CD4-positive, alpha-beta memory T cell (primary cell): ENCODE measurements at places on chromosomes 5 and 9. TPM values are rescaled to one million over a fixed set of nuclear protein-coding genes. Genes with fewer than 3 reads are reported as not detected.

Gene RANBP3L
- not detected for polyA plus RNA-seq

- DNase-seq = peak; percentile 62
These were observed 1.6 kb downstream of the ANXA2R start for GRCh38 chr5:43038496-43038989.

- no peak for DNase-seq
These were observed 25.6 kb upstream of the ANGPTL2 start for GRCh38 chr9:127148014-127148413.

DNA sequence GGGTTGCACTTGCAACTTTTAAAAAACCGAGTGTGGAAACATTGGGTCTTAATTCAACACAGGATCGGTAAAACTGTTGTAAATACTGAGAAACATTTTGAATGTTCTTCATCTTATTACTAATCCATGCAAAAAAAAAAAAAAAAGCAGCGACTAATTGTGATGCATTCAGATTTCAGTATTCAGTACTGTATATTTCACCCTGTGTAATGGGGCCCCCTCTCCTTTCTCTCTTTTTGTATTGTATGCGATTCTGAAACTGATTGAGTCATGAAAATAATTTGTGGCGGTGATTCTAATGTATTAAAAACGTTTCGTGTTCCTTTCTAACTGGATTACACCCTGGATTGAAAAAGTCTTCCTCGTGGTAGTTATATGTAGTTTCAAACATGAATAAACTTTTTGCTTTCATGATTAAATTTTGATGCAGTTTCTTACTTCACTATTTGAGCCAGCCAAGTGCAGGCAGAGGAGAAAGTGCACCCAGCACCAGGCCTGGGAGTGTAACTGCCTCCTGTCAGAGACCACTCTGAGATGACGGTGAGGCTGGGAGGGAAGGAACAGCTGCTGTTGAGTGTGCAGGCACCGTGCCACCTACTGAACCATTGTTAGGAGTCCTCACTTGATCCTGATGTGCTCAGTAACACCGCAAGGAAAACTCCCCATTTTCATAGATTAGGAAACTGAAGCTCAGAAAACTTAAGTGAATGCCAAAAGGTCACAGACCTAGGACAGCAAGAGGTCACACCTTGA is 220.0 kb downstream of the PBX3 start:
- DNase-seq = no peak

GRCh38 chr5:139654871-139655491 is 6.8 kb downstream of the CXXC5 start:
- no peak for DNase-seq

DNA sequence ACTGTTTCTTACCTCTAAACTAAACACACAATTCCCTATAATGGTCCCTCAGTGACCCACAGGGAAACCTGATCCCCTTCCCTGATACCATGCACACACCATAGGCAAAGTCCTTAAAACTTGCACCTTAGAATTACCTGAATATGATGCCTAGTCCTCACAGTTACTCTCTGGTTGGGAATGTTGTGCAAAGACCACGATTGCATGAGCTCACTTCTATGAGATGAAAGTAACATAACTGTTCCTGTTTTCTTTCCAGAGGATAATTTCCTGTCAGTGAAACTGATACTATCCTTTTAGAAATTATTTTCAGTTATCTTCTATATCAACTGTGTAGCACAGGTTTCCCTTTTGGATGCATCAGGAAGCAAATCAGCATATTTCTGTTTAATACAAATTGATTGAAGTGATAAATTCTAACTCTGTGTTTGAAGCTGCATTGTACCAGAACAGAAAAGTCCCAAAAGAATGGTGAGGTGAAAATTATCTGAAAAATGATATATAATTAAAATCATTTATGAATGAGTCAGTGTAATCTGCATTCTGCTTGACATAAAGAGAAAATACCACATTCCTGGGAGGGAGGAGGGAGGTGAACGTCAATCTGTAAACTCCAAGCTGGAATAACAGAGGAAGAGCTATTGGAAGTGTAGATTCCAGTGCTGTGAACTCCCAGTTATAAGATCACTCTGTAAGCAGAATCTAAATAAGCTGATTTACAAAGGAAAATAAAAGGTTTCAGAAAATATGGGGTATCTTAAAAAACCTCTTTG is 51.2 kb upstream of the TNFAIP8 start:
- DNase-seq = no peak

GRCh38 chr5:90119531-90119971 is 290.0 kb downstream of the CETN3 start:
- no peak for DNase-seq

GRCh38 chr5:133032852-133033742 is 6.7 kb upstream of the ZCCHC10 start:
- DNase-seq = no peak

DNA sequence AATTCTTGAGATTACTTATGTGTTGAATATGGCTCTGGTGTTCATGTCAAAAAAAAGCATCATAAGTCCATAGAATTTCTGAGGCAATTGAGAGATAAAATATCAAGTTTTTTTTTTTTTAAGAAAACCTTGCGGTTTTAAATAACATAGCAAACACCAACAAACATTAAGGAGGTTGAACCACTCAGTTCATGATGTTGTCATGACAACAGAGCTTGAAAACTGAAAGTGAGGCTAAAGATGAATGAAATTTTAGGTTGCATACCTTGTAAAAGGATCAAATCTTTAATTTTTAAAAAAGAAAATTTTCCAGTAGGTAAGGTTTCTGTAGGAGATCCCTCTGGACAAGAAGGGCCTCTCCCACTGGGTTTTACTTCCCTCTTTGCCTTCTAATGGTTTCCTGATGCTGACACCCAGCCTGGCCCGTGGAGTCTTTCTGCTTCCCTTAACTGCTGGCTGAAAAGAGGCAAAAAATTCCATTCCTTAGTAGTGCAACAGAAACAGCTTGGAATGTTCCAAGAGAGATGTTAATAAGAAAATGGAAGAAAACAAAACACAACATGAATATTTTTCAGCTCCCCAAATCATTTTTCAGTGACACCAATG is 60.0 kb upstream of the FER start:
- no peak for DNase-seq
